ENCODE measurements at places on chromosomes 3 and 15. TPM values are rescaled to one million over a fixed set of nuclear protein-coding genes. Genes with fewer than 3 reads are reported as not detected.

ZCWPW2 gene
- 0.81 TPM for total RNA-seq

ADAMTS9 gene
- 53.8 TPM for total RNA-seq

PDZRN3 gene
- total RNA-seq = 31.0 TPM

PPM1L gene
- 30.1 TPM for total RNA-seq

DUOX1 gene
- 1.6 TPM for total RNA-seq

CFAP44 gene
- total RNA-seq = 16.4 TPM

DNA sequence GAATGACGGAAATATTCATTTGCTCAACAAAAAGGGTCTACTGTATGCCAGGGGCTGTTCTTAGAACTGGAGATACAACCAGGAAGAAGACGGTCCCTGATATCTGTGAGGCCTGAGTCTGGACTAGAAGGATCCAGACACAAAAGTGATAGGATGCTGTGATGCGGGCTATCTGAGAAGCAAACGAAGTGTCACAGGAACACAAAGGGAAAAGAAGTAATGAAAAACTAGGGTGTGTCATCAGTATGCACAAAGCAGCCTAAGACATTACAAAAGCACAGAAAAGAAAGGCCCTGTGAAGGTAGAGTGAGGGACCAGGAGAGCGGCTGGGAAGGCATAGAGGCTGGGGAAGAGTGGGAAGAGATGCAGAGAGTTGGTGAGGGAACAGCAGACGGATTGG is 63.3 kb upstream of the C3orf80 start:
- peak overlapping the region; percentile 7 for H3K27ac ChIP-seq
- peaks cover 14% of the 10 kb centered on the region for H3K4me1 ChIP-seq
- H3K4me3 ChIP-seq = no peak overlapping the region
- peaks cover 22% of the 10 kb centered on the region for H3K27me3 ChIP-seq

DNA sequence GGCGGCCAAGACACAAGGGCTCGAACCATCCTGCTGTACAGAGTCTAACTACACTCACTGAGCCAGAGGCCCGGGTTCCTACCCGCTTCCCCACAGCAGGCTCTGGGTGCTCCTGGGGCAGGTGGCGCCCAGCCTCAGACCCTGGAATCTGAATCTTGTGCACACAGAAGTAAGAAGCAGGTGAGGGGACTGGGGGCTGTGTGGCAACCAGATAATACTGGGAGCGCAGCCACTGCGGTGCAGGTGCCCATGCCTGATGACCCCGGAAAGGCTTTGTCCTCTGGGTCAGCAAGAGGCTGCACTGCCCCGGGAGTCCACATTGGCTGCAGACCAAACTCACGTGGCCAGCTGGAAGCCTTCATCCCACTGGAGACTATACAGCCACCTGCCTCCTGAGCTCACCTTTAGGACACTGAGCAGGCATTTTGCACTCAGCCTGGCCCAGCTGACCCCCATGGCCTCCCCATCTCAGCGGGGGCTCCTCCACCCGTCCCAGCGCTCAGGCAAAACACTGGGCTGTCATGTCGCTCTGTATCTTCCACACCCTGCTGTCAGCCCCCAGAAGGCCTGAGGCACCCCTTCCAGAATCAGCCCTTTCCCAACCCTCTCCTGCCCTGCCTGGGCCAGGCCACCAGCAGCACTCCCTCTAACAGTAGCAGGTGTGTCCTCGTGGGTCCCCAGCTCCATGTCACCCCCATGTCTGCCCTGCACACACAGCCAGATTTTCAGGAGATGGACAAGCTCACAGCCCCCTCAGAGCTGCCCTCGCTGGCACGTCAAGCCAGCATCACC is 101.0 kb upstream of the IQSEC1 start:
- H3K27me3 ChIP-seq = no peaks in the 10 kb centered on the region
- no peak overlapping the region for H3K4me3 ChIP-seq
- H3K27ac ChIP-seq = no peak overlapping the region
- H3K36me3 ChIP-seq = peaks cover 4% of the 10 kb centered on the region
- no peaks in the 10 kb centered on the region for H3K4me1 ChIP-seq

DNA sequence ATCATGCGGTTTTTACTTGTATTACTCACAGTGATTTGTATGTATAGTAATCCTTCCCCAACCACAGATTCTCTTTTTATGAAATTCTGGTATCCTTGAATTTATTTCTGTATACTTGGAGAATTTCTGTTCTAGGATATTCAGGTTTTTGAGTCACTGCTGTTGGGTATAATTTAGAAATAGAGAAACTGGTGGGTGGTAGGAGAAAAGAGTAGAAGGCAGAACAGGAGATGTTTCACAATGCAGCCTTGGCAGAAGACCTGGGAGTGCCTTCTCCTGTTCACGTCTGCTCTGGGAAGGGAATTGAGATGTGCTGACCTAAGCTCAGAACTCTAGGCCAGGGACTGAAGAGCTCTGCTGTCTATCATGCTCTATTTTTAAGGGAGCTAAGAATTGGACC is 193.6 kb downstream of the EPHB1 start:
- H3K27ac ChIP-seq = no peak overlapping the region
- DNase-seq = no peak
- no peak overlapping the region for H3K4me3 ChIP-seq
- no peaks in the 10 kb centered on the region for H3K36me3 ChIP-seq
- H3K27me3 ChIP-seq = no peaks in the 10 kb centered on the region

DNA sequence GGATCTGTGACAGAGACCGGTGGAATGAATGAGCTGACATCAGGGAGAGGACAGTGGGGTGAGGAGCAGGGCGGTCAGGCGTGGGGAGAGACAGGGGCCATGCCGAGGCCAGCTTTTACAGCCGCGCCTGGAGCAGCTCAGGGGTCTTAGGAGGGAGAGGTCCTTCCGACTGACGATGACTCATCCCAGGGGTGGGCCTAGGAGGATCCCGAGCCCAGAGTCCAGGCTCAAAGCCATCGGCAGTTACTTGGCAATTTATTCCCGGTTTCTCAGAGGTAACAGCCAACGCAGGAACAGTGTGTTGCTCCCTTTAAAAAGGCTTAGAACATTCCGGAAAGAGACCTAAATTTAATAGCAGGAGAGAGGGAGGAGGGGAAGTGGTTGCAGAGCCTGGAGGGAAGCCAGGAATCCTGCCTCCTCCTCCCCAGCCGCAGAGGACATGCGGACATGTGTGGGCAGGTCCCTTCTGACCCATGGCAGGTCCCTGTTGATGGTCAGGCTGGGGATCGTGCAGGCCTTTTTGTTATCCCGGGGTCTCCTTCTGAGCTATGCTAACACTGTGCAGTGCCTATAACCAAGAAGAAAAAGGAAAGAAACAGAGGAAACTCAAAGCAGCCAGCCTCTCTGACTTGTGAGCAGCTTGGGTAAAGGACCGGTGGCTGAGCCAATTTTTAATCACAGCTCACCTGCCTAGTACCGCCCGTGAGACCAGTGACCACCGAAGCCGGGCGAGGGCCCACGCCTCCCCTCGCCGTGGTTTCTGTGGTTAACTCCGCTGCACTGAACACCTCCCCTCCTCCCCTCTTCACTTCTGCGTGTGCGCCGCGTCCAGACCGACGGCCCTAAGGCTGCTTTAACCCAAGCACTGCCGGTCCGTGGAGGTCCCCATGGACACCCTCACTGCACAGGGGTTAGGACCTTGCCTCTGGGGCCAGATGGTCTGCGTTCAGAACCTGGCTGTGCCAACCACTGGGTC is 392.4 kb upstream of the PROK2 start:
- peaks cover 16% of the 10 kb centered on the region for H3K27me3 ChIP-seq
- DNase-seq = no peak
- H3K4me1 ChIP-seq = peaks cover 2% of the 10 kb centered on the region
- no peak overlapping the region for H3K4me3 ChIP-seq
- no peak overlapping the region for H3K27ac ChIP-seq

- H3K36me3 ChIP-seq = peaks cover 1% of the 10 kb centered on the region
- H3K27me3 ChIP-seq = peaks cover 2% of the 10 kb centered on the region
- peaks cover 21% of the 10 kb centered on the region for H3K4me1 ChIP-seq
- no peak for DNase-seq
Observed at GRCh38 chr15:53918180-53919079, 59.8 kb upstream of the UNC13C start.

DNA sequence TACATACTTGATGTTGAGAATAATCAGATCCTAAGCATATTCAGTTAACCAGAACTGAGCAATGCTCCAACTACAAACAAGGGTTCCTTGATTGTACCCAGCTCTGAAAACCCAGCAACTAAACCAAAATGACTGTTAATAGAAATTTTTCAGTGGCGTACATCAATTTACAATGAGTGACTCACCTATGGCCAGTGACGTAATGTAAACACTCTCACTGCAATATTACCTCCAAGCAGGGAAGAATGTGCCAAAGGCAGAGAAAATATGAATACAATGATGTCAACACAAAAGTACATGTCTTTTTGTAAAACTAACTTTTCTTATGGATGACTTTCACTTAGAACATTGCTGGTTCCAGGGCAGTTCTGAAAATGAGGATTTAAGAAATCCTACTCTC is 611.3 kb downstream of the EDEM1 start:
- DNase-seq = no peak
- H3K4me1 ChIP-seq = no peaks in the 10 kb centered on the region

DNA sequence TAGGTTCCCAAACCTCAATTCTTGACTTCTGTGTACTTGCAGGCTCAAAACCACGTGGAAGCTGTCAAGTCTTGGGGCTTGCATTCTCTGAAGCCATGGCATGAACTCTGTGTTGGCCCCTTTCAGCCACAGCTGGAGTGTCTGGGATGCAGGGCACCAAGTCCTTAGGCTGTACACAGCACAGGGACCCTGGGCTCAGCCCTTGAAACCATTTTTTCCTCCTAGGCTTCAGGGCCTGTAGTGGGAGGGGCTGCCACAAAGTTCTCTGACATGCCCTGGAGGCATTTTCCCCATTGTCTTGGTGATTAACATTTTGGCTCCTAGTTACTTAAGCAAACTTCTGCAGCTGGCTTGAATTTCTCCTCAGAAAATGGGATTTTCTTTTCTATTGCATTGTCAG is 135.4 kb downstream of the ATG7 start:
- no peak overlapping the region for H3K4me3 ChIP-seq
- no peaks in the 10 kb centered on the region for H3K4me1 ChIP-seq
- no peaks in the 10 kb centered on the region for H3K27me3 ChIP-seq
- H3K36me3 ChIP-seq = peaks cover 37% of the 10 kb centered on the region

DNA sequence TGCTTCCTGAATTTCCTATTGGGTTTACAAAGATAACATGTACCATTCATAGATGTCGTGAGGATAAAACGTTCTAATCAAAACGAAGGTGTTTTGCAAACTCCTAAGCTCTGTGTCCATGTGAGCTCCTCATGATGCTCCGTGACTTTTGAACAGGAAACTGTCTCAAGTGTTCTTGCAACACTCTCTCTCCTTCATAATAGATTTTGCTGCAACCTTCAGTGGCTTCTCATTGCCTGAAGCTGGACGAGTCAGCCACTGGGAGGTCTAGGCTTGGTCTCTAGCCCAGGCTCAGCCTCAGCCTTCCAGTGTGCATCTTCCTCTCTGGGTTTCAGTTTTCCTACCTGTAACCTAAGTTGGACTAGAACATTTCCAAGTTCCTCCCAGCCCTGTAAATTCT is 18.7 kb upstream of the BCL2A1 start:
- H3K4me3 ChIP-seq = no peak overlapping the region
- H3K36me3 ChIP-seq = no peaks in the 10 kb centered on the region
- H3K27ac ChIP-seq = no peak overlapping the region
- H3K4me1 ChIP-seq = no peaks in the 10 kb centered on the region

GRCh38 chr3:48411606-48412374 is 18.1 kb downstream of the PLXNB1 start:
- no peak overlapping the region for H3K4me3 ChIP-seq
- no peaks in the 10 kb centered on the region for H3K4me1 ChIP-seq
- no peaks in the 10 kb centered on the region for H3K27me3 ChIP-seq

- H3K4me1 ChIP-seq = peaks cover 32% of the 10 kb centered on the region
- H3K27ac ChIP-seq = no peak overlapping the region
- no peaks in the 10 kb centered on the region for H3K27me3 ChIP-seq
Observed at GRCh38 chr3:49456466-49456865, 13.6 kb upstream of the DAG1 start.

DNA sequence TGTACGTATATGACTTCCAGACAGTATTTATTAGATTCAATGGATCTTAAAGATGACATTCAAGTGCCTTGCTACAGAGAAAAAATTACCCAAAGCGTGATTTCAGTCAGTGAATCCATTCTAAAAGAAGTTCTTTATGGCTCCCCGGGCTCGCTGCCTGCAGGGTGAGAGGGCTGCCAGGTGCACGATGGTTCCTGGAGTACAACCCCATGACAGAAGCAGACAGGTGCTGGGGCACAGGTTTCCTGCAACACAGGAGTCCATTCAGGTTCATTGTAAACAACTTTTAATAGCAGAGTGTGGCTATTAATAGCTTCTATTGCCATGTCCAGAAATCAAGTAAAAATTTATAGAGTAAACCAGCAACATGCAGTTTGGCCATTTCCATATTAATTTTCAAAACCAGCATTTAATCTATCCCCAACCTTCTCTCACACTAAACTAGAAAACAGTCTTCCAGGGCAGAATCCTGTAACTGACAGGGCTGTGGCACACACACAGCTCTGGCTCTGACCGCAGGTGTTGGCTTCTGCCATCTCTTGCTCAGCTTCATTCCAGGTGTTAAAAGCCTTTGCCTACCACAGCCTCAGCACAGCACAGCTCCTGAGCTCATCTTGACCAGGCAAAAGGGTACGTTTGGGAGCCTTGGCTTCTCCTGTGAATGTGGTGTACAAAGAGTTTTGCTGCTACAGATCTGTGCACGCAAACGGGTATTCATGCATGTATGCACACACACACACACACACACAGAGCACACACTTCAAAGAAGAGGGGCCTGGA is 185.9 kb downstream of the MEX3B start:
- no peak overlapping the region for H3K4me3 ChIP-seq
- H3K4me1 ChIP-seq = peaks cover 29% of the 10 kb centered on the region
- H3K36me3 ChIP-seq = peaks cover 22% of the 10 kb centered on the region
- no peak overlapping the region for H3K27ac ChIP-seq

- H3K27me3 ChIP-seq = peaks cover 4% of the 10 kb centered on the region
- H3K36me3 ChIP-seq = no peaks in the 10 kb centered on the region
- no peak overlapping the region for H3K27ac ChIP-seq
- H3K4me3 ChIP-seq = no peak overlapping the region
Observed at GRCh38 chr3:42010530-42010929, 48.6 kb upstream of the ULK4 start.

- peaks cover 20% of the 10 kb centered on the region for H3K36me3 ChIP-seq
- H3K4me1 ChIP-seq = peaks cover 26% of the 10 kb centered on the region
- peaks cover 3% of the 10 kb centered on the region for H3K27me3 ChIP-seq
- peak overlapping the region; percentile 65 for H3K4me3 ChIP-seq
- no peak for DNase-seq
Observed at GRCh38 chr15:58864602-58865424, 68.7 kb downstream of the SLTM start.

- no peaks in the 10 kb centered on the region for H3K36me3 ChIP-seq
- H3K27ac ChIP-seq = no peak overlapping the region
- no peak overlapping the region for H3K4me3 ChIP-seq
Observed at GRCh38 chr3:185950728-185951127, 12.9 kb upstream of the TRA2B start.
